ENCODE measurements at places on chromosomes 2 and 18.

DNA sequence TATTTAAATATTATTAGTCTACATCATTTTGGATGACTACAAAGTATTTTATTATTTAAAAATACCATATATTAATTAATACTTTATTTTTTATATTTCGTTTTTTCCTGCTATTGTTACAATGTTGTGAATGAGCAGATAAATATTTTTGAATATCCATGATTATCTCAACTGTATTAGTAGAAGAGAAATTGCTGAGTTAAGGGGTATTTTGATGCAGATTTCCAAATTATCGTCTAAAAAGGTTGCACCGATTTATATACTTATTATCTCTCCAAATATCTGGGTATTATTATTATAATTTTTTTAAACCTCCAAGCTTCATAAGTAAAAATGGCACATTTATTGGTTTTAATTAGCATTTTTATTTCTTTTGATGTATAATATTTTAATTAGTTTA, 8.9 kb upstream of the IL1RL1 start:
- DNase-seq = no peak

GRCh38 chr2:7424481-7424880, 507.3 kb downstream of the RNF144A start:
- DNase-seq = no peak

- DNase-seq = no peak
Observed at GRCh38 chr18:35511428-35511827, 13.7 kb upstream of the INO80C start.

DNA sequence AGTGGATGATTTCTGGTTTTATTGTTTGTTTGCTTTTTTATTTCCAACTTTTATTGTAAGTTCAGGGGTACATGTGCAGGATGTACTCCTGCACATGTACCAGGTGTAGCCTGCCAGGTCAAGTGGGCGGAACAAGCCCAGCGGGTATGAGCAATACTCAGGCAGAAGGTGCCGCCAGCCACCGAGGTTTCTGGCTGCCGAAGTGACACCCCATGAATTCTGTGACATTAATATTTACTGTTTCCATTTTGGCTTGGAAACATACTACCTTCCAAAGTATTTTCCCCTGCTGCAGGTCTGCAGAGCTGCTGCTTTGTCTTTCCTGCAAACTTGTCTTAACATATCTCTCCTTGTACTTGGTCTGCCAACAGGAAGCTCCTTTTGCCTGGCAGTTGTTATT, 78.5 kb downstream of the PTPN4 start:
- DNase-seq = no peak

- DNase-seq = no peak
Observed at GRCh38 chr18:55265984-55266383, 306.7 kb upstream of the CCDC68 start.

GRCh38 chr18:26104035-26104434, 13.6 kb upstream of the SS18 start:
- no peak for DNase-seq

GRCh38 chr2:67991456-67991855, 71.3 kb downstream of the C1D start:
- DNase-seq = no peak

All from hematopoietic multipotent progenitor cell treated with erythropoietin and hydrocortisone succinate and interleukin-3 and kit ligand, for 15 days (in vitro differentiated cells).